Cortex of kidney (tissue), 1 donor: ENCODE measurements at places on chromosomes 7 and 10.

DNA sequence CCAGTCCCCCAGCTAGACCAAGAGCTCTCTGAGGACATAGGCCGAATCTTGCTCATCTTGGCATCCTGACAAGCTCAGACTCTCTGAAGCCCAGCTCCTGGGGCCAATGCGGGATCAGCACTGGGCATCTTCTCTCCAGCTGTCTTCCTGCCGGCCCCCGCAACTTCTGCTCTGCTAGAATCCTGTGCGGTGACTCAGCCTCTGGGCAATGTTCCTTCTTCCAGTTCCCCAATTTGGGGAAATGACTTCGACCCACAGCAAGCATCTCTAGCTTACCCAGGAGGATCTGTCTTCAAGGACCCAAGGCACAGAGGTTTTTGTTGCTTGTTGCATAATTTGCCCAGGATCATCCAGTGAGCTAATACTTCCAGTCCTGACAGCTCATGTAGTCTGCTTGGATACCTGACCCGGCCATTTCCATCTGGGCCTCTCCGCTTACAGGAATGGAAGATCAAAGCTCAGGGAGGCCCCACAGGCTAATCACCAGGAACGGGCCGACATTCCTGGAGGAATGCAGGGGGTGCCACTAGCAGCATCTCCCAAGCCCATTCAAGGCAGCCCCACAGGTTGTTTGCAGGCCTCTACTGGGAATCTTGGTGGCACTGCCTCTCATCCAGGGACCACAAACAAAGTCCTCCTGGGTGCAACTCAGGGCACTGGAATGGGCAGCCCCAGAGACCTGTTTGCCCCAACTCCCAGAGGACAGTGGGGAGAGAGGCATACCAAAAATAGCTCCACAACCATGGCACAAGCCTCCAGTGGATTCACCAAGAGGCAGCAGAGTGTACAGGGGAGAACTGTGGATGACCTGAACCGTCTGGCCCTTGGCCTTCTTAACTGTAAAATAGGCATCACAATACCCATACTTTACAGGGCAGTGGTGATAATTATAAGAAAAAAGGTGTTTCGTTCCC is 151.9 kb downstream of the NEURL1 start:
- DNase-seq, result no peak

DNA sequence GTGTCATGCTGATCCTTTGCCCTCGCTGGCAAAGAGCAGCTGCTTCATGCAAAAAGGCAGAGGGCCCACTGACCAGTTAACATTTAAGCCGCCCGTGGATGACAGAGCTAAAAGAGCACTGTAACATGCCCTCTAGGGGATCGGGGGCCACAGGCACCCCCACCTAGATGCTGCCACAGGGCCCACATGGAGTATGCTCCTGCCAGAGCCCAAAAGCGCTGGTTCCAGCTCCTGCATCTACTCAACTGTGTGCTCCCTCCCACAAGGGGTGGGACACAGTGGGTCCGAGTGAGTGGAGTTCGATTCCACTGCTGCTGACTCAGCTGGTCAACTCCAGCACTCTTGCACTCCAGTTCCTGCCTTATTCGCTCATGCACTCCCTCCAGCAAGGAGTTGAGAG is 199.8 kb upstream of the CNTNAP2 start:
- DNase-seq, result no peak

GRCh38 chr10:98259606-98260315 is 8.2 kb downstream of the LOXL4 start:
- no peak for DNase-seq

DNA sequence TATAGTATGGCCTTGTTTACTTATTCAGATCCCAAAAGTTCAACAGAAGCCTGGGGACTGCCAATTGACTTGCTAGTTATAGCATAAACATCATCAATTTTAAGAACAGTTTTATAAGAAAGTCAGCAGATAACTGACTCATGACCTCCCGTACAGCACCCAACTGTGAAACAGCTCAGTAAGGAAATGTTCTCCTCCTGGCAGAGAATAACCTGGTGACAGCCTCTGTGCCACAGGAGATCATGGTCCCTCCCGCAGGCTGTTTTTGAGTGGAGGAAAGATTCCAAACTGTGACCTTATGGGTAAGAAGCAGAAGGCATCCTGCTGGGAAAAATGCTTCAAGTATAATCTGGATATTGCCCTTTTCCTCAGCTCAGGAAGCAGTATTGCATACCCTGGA is 182.5 kb downstream of the SEMA3D start:
- DNase-seq, result no peak

GRCh38 chr10:123445261-123445775 is 220.8 kb upstream of the GPR26 start:
- no peak for DNase-seq
